ENCODE measurements at places on chromosomes 1 and 21.

- DNase-seq: no peak
Measured at GRCh38 chr1:3788756-3789420, 7.4 kb downstream of the LRRC47 start.

GRCh38 chr1:15944308-15945010 lies 31.4 kb downstream of the ZBTB17 start:
- no peak for DNase-seq

- no peak for DNase-seq
Measured at GRCh38 chr1:154186177-154186576, 5.7 kb downstream of the TPM3 start.

GRCh38 chr1:29548091-29548490 lies 311.8 kb downstream of the PTPRU start:
- DNase-seq: no peak

DNA sequence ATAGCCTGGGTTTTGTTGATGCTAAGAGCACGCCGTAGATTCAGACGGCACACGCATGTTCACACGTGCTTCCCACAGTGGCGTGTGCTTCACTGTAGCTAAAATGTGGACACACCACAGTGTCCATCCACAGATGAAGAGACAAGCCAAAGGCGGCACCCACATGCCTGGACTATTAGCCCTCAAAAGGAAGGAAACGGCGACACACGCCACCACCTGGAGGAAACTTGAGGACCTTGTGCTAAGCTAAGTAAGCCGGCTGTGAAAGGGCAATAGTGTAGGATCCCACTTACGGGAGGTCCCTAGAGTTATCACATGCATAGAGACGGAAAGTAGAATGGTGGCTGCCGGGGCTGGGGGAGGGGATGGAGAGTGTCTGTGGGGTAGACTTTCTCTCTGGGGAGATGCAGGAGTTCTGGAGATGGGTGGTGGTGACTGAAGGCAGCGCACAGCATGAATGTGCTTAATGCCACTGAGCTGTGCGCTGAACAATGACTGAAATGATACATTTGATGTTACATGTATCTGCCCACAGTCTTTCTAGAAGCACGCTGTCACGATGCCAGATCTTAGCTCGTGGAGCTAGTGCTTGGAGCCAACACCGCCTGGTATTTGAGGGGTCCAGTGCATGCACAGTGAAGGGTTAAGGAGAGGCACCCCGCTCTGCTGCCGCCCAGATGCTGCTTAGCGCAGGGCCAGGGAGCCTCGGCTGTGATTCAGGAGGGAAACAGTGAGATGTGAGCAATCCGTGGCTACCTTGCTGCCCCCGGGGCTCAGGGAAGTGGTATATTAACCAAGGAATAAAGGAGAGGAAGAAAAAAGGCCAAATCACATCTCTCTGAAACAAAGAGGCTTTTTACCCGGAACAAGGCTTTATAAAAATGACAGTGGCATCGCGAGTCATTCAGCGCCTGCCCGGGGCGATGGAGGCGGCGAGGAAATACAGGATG lies 103.7 kb downstream of the PRDM16 start:
- no peak for DNase-seq
